Cortex of kidney (tissue), 1 donor: ENCODE measurements at places on chromosomes 6 and 20.

GRCh38 chr6:47634210-47635047, 64.0 kb upstream of the ADGRF4 start:
- DNase-seq: no peak

GRCh38 chr6:133165235-133165634, 75.9 kb upstream of the EYA4 start:
- no peak for DNase-seq

- no peak for DNase-seq
Observed at GRCh38 chr6:3355358-3356055, 96.8 kb downstream of the PSMG4 start.

- DNase-seq: no peak
Observed at GRCh38 chr6:53578371-53578770, 33.5 kb upstream of the GCLC start.

DNA sequence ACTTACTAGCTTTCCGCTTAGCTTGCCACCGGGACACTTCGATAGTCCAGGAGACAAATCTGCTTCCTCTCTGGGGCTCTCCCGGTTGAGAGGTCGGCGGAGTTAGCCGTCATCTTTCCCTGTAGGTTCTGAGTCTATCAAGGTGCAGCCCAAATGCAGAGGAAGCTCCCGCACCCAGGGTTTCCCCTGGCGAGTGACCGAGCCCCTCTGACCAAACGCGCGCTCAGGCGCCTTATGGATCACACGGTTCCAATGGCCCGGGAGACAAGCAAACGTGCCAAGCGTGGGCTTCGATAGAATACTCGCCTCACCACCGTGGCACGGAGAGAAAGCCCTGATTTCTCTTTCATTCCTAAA, 15.8 kb upstream of the FOXC1 start:
- no peak for DNase-seq

DNA sequence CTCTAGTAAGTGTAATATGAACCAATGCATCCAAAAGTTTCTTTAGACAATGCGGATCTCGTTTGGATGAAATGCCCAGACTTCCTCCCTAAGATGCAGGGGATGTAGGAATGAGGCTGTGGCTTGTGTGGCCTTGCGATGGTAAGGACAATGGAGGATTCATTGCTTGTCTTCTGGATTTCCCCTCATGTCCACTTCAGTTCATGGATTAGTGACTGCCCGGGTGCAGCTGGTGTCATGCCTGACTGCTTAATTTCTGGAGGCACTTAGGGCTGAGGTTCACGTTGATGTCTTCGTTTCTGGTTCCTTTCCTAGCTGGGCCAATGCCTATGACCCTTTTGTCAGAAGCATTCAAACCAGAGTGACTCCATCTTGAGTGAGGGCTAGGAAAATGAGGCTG, 93.8 kb downstream of the SCP2D1 start:
- DNase-seq: no peak

DNA sequence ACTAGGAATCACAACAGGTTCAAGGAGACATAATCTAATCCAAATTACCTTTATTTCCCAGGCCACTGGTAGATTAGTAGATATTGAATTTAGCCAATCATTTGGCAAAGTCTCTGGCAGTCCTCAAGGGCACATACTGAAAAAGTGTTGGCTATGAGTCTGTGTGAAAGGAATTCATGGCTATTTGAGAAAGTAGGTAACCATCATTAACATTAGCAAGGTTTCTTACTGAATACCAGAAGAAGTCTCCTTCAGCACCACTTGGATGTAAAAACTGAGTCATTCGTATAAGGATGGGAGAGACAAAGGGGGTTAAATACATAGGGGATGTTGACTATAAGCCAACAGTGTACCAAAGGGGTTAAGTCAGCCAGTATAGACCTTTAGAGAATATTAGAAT, 36.7 kb downstream of the AGPAT4 start:
- no peak for DNase-seq

GRCh38 chr6:32700391-32701040, 34.1 kb upstream of the HLA-DQB1 start:
- DNase-seq: no peak
